Activated CD4-positive, alpha-beta T cell treated with anti-CD3 and anti-CD28 coated beads, Interleukin-10, Interleukin-2, amounts not matched to agents 100 ng/mL and 50 ng/mL, durations not matched to agents 16 hours and 8 hours (primary cell): ENCODE measurements at places on chromosomes 2 and 18.

- DNase-seq: no peak
Measured at GRCh38 chr2:10254373-10255188, 48.1 kb upstream of the HPCAL1 start.

- no peak for DNase-seq
Measured at GRCh38 chr2:61834893-61835292, 19.0 kb downstream of the FAM161A start.

DNA sequence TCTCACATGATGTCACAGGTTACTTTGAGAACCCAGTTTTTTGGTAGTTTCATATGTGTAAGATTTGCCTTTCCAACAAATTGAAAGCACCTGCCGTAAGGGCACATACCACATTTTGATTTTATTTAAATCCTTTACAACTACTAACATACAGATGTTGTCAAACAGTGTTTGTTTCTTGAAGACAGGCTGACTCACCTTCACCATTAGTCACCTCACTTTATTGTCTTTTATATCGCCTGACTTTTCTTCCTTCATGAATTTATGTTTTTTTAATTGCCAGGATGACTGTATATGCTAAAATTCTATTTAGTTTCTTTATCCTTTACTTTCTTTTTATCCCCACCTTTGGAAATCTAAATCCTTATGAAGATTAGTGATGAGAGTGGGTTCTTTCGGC lies 886.7 kb downstream of the SUCLG1 start:
- DNase-seq: no peak

- DNase-seq: no peak
Measured at GRCh38 chr2:71578767-71579342, 125.5 kb downstream of the DYSF start.

- peak; percentile 52 for DNase-seq
Measured at GRCh38 chr2:130728007-130728454, 839 bp upstream of the GPR148 start.
